Activated CD4-positive, alpha-beta T cell treated with anti-CD3 and anti-CD28 coated beads for 24 hours (primary cell): ENCODE measurements at places on chromosomes 12 and 14.

GRCh38 chr14:70803321-70804310 lies 5.7 kb downstream of the MAP3K9 start:
- DNase-seq: no peak

DNA sequence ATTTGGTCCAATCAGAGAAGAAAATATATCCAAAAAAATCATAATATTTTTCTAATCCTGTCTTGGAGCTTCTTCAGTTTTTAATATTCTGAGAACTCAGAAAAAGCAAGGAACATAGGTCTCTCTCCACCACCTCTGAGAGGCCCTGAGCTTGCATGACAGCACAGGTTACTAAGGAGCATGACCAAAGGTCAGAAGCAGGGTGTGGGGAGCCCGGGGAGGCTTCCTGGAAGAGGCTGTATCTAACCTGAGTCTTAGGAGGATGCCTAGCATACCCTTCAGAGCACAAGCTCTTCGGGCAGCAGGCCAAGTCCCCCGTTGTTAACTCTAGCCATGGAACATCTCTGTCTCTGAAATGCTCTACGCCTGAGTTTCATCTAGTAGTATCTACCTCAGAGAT lies 15.7 kb upstream of the STON2 start:
- no peak for DNase-seq

GRCh38 chr12:974271-974862 lies 16.7 kb upstream of the ERC1 start:
- DNase-seq: no peak

DNA sequence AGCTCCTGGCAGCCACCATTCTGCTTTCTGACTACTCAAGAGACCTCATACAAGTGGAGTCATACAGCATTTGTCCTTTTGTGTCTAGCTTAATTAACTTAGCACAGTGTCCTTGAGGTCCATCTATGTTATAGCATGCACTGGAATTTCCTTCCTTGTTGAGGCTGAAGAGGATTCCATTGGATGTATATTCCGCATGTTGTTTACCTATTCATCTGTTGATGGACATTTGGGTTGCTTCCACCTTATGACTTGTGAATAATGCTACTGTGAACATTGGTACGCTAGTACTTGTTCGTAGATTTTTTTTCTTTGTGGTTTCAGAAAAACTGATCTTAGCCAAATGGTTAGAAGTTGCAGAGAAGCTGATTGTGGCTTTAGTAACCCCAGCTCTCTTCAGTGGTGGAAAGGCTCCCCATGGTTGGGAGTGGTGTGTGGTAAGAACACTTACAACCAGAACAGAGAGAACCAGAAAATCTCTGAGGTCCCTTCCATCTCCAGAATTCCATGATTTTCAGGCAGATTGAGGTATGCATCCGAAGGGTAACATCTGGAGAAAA lies 118.4 kb downstream of the SAMD4A start:
- no peak for DNase-seq

DNA sequence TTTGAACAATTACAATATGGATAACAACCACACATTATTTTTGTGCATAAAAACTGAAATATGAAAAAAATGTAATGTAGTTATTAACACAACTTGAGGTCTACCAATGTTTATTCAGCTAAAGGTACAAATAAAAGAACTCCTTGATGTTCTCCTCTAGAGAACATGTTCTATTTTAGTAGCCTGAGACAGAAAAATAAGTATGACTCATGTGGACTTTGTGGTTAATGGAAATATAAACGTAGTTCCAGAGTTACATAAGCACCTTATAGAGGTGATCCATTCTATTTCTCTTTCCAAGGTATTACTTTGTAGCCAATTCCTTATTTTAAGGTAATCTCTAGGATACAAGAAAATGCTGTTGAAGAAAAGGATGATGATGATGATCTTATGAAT lies 25.7 kb downstream of the ALKBH1 start:
- DNase-seq: no peak
